Activated naive CD8-positive, alpha-beta T cell treated with anti-CD3 and anti-CD28 coated beads for 36 hours (primary cell): ENCODE measurements at places on chromosomes 11 and 22. TPM values are rescaled to one million over a fixed set of nuclear protein-coding genes. Genes with fewer than 3 reads are reported as not detected.

DNA sequence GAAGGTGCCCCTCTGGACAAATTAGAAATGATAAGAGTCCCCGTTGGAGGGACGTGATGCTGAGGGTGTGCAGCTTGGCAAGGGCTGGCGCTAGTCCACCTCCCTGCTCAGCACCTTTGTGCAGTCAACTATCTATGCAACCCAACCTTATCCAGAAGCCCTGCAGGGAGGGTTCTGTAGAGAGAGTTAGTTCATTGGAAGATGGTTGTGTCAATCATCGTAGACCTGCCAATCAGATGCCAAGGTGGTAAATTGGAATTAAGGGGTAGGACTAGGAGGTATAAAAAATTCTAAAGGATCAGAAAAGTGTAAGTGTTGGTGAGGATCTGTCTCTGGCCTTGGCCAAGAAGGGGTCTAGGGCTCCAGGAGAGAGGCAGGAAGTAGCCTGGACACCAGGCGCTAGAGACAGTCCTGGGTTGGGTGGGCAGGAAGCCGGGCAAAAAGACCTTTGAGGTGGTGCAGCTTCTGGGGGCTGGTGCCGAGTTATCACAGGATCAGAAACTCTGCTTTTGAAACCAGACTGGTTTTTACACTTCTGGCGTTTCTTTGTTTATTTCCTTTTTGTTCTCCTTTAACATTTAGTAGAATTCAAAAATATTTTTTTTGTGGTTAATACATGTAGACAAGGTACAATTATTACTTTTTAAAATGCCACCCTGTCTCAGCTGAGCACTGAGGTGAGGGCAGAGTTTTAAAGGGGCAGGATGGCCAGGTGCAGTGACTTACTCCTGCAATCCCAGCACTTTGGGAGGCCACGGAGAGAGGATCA is 1.6 kb downstream of the C1QTNF6 start:
- peak; percentile 56 for DNase-seq

DNA sequence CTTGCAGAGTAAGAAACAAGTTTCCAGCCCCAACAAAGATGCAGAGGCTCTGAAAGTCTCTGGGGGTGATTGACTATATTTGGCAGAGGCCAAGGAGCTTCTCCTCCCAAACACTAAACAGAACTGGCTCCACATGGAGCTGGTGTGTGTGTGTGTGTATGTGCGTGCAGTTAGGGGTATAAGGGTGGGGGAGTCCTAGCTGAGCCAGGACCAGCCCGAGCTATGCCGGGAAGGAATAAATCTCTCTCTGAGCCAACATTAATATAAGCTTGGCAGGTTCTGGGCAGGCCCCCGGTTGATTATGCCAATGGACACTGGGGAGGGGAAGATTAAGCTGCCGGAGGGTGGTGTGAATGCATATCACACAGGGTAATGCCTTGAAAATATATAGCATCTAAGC is 324.2 kb downstream of the MIAT start:
- no peak for DNase-seq

DNA sequence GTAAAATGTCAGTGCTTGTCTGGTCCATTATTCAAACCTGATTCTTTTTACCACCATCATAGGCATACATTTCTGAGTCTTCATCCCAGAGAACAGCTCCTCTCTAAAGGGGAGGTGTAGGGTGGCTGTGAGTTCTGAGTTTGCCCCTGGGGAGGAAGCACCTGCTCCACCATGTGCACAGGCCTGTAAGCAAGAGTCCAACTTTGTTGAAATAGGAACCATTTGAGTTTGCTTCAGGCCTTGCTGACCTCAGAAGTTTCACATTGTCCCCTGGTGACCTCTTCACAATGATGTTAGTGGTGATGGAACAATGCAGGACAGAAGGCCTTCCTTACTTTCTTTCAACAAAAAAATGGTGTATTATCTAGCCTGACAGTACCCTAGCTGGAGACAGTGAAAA is 54.6 kb upstream of the TOP3B start:
- no peak for DNase-seq

DNA sequence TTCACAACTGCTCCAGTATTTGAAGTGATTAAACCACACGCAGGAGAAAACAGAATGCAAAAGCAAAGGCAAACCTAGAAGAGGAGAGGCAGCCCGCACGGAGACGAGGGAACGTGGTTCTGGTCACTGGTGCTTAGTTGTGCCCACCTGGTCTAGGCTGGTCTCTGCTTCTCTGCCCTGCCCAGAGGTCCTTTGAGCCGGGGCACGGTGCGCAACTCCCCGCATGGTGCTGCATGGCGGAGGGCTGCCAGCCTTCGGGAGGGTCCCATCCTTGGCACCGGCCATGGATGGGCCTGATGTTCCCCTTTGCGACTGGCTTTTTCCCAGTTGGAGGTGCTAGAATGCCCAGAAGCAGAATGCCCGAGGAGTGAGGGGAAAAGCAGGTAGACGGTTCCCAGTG is 46.1 kb downstream of the KCNC1 start:
- DNase-seq = no peak

DNA sequence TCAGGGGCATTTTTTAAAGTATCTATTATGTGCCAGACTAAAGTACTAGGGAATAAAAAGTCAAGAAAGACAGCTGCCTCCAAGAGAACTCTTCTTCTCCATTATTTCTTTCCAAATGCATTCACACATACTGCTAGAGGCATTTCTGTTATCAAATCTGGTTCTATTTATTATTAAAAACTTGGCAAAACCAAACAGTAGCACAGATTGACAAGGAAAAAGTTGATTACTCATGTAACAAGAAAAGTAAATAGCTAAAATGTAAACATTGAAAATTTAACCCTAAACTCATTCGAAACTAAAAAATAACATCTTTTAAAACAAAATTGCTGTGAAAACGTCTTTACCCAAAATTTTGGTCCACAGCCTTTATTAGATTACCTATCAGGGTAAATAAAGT is 132.9 kb upstream of the GUCY1A2 start:
- DNase-seq = no peak

GRCh38 chr11:123653827-123654565 is 428 bp downstream of the SCN3B start:
- DNase-seq = peak; percentile 47

- DNase-seq = no peak
Measured at GRCh38 chr11:130634186-130634585, 185.7 kb downstream of the ADAMTS15 start.

GRCh38 chr11:86152006-86152862 is 83.3 kb upstream of the PICALM start:
- DNase-seq = no peak

DNA sequence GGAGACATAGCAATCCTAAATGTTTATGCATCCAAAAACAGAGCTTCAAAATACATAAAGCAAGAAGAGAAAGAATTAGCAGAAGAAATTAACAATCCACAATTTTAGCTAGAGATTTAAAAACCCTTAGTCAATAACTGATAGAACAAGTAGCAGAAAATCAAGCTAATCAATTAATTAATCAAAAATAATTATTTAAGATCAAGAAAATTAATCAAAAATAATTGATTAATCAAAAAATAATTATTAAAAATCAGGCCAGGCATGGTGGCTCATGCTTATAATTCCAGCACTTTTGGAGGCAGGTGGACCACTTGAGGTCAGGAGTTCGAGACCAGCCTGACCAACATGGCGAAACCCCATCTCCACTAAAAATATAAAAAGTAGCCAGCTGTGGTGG is 29.2 kb downstream of the C11orf24 start:
- no peak for DNase-seq

Gene SLC22A6
- not detected for total RNA-seq

GRCh38 chr11:117144477-117145392 is 648 bp downstream of the PAFAH1B2 start:
- DNase-seq = peak; percentile 48

Gene GP1BB
- not detected for total RNA-seq

Gene PLAAT4
- 40.5 TPM for total RNA-seq

Gene SHANK3
- total RNA-seq = 0.27 TPM

DNA sequence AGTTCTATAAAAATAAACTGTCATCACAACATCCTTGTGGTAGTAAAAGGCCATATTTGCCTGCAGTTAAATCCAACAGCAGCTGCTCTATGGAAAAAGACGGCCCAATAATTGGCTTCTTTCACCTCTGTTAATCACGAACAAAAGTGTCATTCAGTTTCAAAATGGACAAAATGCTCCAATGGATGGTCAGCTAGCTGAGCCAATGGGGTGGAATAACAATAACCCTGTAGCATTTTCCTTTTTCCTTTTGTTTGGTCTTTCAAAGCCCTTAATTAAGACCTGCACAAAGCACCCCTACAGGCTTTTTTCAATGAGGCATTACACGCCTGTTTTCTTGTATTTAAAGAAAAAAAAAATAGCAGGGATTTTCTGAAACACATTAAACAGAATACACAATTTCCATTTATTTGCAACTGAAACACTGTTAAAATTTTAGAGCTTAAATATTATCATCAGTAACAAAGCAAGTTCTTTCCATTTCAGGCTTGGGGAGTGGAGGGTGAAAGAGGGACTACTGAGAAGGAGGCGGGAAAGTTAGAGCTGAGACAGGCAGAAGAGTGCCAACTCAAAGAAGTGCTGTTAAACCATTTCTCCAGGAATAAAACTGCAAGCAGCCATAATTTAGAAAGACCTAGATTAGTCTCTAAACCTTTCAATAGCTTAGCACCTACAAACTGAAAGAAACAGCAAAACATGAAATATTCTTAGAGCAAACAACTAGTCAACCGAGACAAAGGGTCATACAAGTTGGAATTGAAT is 28.7 kb downstream of the LGR4 start:
- no peak for DNase-seq

Gene OTOG
- not detected for total RNA-seq

GRCh38 chr11:35145271-35145670 is 6.3 kb downstream of the CD44 start:
- DNase-seq = peak; percentile 61

DNA sequence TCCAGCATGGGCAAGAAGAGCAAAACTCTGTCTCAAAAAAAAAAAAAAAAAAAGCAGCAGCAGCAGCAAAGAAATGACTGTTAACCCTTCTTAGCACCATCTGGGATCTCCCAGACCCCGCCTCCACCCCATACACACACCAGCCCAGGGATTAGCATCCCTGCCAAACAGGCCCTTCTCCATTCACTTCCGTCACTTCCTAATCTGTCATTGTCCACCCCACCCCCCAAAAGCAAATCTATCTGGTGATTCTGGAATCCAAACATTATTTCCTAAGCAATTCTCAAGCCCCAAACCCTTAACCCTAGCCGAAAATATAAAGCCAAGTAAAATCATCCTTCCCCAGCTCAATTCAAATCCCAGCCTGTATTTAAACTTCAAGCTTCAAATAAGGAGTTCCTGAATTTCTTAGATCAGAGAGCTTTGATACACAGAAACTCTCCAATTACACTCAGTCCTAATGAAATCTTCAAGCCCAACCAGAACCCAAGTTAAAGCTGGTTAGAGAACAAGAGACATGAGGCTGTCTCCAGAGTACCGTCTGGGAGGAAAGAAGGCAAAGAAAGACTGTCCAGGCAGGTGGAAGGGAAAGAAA is 6.0 kb upstream of the AHNAK start:
- no peak for DNase-seq

Gene CEP126
- 2.2 TPM for total RNA-seq

- no peak for DNase-seq
Measured at GRCh38 chr22:28029201-28029948, 110.3 kb upstream of the PITPNB start.

GRCh38 chr11:61814247-61814957 is 2.4 kb downstream of the FADS1 start:
- no peak for DNase-seq

DNA sequence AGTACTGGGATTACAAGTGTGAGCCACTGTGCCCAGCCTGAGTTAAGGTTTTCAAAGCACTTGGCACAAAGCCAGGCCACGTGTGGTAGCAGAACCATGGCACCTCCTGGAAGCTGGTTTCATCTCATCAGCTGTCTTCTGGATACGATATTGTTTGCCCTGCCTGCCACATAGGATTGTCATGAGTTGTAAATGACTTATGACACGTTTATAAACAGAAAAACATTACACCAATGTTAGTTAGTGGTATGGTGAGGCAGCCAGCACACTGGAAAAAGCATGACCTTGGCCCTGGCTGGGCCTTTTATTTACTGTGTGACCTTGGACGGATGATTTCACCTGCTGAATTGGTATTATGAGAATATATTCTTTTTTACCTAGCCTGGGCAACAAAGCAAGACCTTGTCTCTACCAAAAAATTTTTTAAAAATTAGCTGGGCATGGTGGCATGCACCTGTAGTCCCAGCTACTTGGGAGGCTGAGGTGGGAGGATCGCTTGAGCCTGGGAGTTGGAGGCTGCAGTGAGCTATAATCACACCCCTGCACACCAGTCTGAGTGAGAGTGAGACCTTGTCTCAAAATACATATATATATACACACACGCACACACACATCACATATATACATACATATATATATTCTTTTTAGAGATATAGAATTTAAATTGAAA is 24.0 kb upstream of the MYH9 start:
- peak; percentile 52 for DNase-seq
